Astrocyte of the spinal cord (primary cell): ENCODE measurements at places on chromosomes 1 and 21.

DNA sequence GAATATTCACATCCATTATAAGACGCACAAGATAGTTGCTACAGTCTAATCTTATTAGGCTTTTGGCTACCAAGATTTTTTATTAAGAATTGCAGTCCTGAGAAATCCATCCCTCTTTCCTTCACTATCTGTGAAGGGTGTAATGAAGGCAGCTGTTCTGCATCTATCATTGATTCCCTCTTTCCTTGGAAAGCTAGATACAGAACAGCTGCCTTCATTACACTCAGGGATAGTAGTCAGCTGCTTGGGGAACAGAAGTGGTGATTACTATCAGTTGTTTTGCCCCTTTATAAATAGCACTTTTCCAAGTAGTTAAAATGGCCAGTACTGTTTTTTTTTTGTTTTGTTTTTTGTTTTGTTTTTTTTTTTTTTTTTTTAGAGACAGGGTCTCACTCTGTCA lies 70.2 kb downstream of the IARS2 start:
- DNase-seq: no peak

- DNase-seq: peak; percentile 56
These were observed 3.0 kb downstream of the TRIM46 start for GRCh38 chr1:155176544-155177071.

GRCh38 chr1:172909606-172910326 lies 141.0 kb downstream of the TNFSF18 start:
- peak; percentile 91 for DNase-seq

- DNase-seq: peak; percentile 97
These were observed 296.6 kb downstream of the PTPRC start for GRCh38 chr1:198935306-198935921.

GRCh38 chr1:202938287-202938925 lies 11.4 kb upstream of the KLHL12 start:
- DNase-seq: no peak
